ENCODE measurements at places on chromosomes 16 and 17. TPM values are rescaled to one million over a fixed set of nuclear protein-coding genes. Genes with fewer than 3 reads are reported as not detected.

CLEC18B gene
- total RNA-seq: 0.58 TPM

- DNase-seq: no peak
- H3K4me3 ChIP-seq: no peak overlapping the region
- no peak overlapping the region for H3K27ac ChIP-seq
- H3K27me3 ChIP-seq: no peaks in the 10 kb centered on the region
Observed at GRCh38 chr17:59483860-59484259, 81.5 kb upstream of the DHX40 start.

C17orf113 gene
- 3.7 TPM for total RNA-seq

GRCh38 chr16:49700251-49701064, 155.5 kb downstream of the ZNF423 start:
- H3K4me3 ChIP-seq: no peak overlapping the region
- H3K36me3 ChIP-seq: no peaks in the 10 kb centered on the region
- no peak overlapping the region for H3K27ac ChIP-seq
- H3K4me1 ChIP-seq: no peaks in the 10 kb centered on the region
- DNase-seq: no peak

DNA sequence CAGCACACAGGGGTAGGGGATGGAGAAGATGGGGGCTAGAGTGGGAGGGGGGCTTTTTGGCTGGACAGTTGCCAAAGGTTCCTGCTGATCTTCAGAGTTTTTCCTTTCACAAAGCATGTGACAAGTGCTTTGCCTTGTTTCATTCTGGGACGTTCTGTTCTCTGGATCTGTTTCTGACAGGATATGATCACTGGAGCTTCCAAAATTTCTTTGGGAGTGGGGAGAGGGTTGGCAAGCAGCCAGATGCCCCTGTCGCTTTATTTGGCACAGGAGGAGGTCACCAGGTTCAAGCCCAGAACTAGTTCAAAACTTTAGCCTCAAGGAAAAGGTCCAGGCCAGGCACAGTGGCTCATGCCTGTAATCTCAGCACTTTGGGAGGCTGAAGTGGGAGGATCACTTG, 68.5 kb upstream of the TBX2 start:
- H3K36me3 ChIP-seq: no peaks in the 10 kb centered on the region
- H3K4me1 ChIP-seq: no peaks in the 10 kb centered on the region

SLC47A2 gene
- 42.6 TPM for total RNA-seq

- DNase-seq: no peak
- no peak overlapping the region for H3K27ac ChIP-seq
- no peak overlapping the region for H3K4me3 ChIP-seq
- no peaks in the 10 kb centered on the region for H3K36me3 ChIP-seq
- peaks cover 66% of the 10 kb centered on the region for H3K27me3 ChIP-seq
Observed at GRCh38 chr17:77842528-77843147, 115.9 kb upstream of the TNRC6C start.

- H3K4me3 ChIP-seq: no peak overlapping the region
- no peak overlapping the region for H3K27ac ChIP-seq
- peak; percentile 87 for DNase-seq
- peaks cover 42% of the 10 kb centered on the region for H3K4me1 ChIP-seq
- H3K36me3 ChIP-seq: no peaks in the 10 kb centered on the region
Observed at GRCh38 chr17:79915850-79916430, 76.7 kb upstream of the CBX4 start.

GRCh38 chr16:3131755-3132377, 3.0 kb upstream of the ZNF213 start:
- no peaks in the 10 kb centered on the region for H3K27me3 ChIP-seq
- DNase-seq: peak; percentile 61
- H3K36me3 ChIP-seq: no peaks in the 10 kb centered on the region
- peaks cover 14% of the 10 kb centered on the region for H3K4me1 ChIP-seq

GRCh38 chr16:51526621-51527020, 375.6 kb upstream of the SALL1 start:
- no peak overlapping the region for H3K4me3 ChIP-seq
- peaks cover 19% of the 10 kb centered on the region for H3K27me3 ChIP-seq
- no peak for DNase-seq
- H3K27ac ChIP-seq: no peak overlapping the region
- H3K4me1 ChIP-seq: no peaks in the 10 kb centered on the region

DNA sequence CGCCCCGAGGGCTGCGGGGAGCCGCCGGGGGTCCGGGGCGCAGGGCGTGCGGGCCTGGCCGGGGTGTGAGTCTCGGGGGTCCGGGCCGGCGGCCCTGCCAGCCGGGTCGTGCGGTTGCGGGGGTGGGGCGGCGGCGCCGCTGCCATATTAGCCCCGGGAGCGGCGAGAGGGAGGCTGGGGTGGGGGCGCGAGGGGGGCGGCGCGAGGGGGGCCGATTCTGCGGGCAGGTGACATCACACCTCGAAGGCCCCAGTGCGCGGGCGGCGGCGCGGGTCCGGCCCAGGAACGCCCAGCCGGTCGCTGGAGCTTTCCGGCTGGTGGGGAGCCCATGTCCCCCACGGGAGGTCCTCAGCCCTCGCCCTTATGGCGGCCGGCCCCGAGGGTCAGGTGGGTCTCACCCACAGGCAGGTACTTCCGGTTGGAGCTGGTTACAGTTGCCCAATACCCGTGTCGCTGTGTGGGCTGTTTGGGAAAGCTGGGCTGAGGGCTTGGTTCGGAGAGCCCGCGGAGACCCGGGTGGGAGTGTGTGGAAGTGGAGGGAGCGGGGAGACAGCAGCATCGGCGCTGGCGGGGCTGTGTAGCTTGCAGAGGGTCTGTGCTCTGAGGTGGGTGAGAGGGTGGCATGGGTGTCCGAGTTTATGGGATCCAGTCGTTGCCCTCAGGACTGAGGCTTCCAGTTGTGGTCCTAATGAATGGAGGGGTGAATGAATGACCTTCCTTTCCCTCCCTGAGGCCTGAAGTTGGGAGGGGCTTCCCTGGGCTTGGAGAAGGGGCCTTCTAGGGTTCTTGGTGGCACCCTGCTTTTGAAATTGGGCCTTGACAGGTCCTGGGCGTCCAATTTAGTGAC, 804 bp downstream of the ATP6V0C start:
- no peaks in the 10 kb centered on the region for H3K36me3 ChIP-seq
- peaks cover 25% of the 10 kb centered on the region for H3K4me1 ChIP-seq
- H3K4me3 ChIP-seq: peak overlapping the region; percentile 80
- H3K27me3 ChIP-seq: no peaks in the 10 kb centered on the region
- peak overlapping the region; percentile 86 for H3K27ac ChIP-seq

TPSD1 gene
- total RNA-seq: not detected

CNGB1 gene
- total RNA-seq: 1.1 TPM

DNA sequence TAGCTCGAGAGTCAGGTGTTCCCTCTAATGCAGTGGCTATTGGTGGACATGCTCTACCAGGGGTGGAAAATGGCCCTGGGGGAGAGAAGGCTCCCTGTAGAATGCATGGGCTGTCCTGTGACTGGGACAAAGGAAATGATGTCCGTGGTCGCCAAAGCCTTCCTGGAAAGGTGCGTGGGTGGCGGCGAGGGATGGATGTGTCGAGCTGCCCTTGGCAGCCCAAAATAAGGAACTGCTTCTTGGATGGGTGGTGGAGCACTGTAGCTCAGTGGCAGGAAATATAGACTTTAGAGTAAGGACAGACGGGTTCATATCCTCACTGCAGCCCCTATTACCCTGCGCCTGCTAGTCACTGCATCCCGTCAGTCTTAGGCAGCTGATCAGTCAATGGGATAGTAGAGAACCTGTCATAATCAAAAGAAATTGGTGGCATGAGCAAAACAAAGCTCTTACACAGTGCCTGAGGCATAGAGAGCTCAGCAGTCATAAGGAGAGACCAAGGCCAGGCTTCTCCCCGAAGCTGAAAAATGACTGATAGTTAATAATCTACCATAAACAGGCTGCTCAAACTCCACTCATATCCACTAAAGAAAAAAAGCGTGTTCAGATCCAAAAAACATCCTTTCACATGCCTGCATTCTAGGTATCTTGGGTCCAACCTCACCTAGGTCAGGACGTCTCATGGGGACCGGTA, 123.5 kb upstream of the PLCG2 start:
- H3K4me1 ChIP-seq: no peaks in the 10 kb centered on the region
- DNase-seq: no peak
- no peak overlapping the region for H3K4me3 ChIP-seq
- 0 out of 2 replicates have a peak, but pooled peaks cover 4% of the 10 kb centered on the region for H3K36me3 ChIP-seq

DNA sequence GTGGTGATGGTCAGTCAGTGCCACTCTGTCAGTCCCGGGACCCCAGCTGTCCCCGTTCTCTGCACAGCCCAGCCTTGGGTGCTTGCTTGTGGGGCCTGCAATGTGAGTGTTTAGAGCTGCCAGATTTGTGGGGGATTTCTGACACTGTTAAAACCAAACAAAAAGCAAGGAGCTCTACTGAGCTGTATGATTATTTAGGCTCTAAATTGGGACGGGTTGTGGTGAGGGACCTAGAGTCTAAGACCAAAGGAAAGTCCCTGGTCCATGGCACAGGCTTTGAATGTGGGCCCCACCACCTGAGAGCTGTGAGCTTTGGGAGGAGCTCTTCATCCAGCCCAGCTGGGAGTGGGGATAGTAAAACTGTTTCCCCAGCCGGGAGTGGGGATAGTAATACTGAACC, 63.3 kb downstream of the KSR1 start:
- no peaks in the 10 kb centered on the region for H3K27me3 ChIP-seq
- no peak for DNase-seq
- H3K36me3 ChIP-seq: no peaks in the 10 kb centered on the region
- no peak overlapping the region for H3K27ac ChIP-seq
- H3K4me1 ChIP-seq: peaks cover 6% of the 10 kb centered on the region

MYH8 gene
- not detected for total RNA-seq

- no peak overlapping the region for H3K27ac ChIP-seq
- H3K4me1 ChIP-seq: no peaks in the 10 kb centered on the region
- no peak for DNase-seq
- H3K36me3 ChIP-seq: no peaks in the 10 kb centered on the region
Observed at GRCh38 chr17:38465391-38466345, 37.4 kb downstream of the ARHGAP23 start.

- DNase-seq: no peak
- H3K27me3 ChIP-seq: no peaks in the 10 kb centered on the region
Observed at GRCh38 chr17:2689411-2690164, 22.0 kb downstream of the CLUH start.

PPP4C gene
- 246 TPM for total RNA-seq

- H3K4me1 ChIP-seq: no peaks in the 10 kb centered on the region
- no peaks in the 10 kb centered on the region for H3K36me3 ChIP-seq
- no peak overlapping the region for H3K27ac ChIP-seq
Observed at GRCh38 chr17:14790521-14790920, 474.6 kb downstream of the PMP22 start.

GAST gene
- not detected for total RNA-seq

DNA sequence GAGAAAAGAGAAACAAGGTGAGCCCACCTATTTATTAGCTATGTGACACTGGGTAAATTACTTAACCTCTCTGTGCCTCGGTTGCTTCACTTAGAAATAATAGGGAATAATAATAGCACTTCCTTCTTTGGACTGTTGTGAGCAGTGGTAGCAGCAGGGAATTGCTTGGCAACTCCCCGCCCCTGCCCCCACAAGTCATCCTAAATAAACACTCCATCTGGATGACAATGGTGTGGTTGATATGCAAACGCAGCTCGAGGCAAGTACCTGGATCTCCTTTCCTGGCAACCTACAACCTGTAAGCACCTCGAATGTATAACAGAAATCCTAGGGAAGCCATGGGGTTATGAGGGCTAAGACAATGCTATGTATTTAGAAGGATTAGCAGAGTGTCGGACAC, 9.1 kb downstream of the TEKT3 start:
- H3K36me3 ChIP-seq: no peaks in the 10 kb centered on the region
- DNase-seq: no peak
- H3K27me3 ChIP-seq: peaks cover 47% of the 10 kb centered on the region
- no peaks in the 10 kb centered on the region for H3K4me1 ChIP-seq

DNA sequence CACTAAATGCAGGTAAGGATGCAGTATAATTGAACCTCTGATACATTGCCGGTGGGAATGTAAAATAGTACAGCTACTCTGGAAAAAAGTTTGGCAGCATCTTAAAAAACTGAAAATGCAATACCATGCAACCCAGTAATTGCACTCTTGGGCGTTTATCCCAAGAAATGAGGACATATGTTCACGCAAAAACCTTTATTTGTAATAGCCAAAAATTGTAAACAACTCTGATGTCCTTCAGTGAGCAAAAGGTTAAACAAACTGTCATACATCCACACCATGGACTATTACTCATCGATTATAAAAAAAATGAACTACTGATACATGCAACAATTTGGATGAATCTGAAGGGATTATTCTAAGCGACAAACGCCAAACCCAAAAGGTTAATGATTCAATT, 16.9 kb downstream of the SYNRG start:
- no peaks in the 10 kb centered on the region for H3K4me1 ChIP-seq
- H3K27me3 ChIP-seq: no peaks in the 10 kb centered on the region
- H3K36me3 ChIP-seq: peaks cover 6% of the 10 kb centered on the region
- H3K27ac ChIP-seq: no peak overlapping the region
- no peak overlapping the region for H3K4me3 ChIP-seq

TMEM95 gene
- 0.50 TPM for total RNA-seq

GRCh38 chr17:14510136-14510535, 209.3 kb downstream of the HS3ST3B1 start:
- H3K36me3 ChIP-seq: no peaks in the 10 kb centered on the region
- no peak for DNase-seq
- no peak overlapping the region for H3K27ac ChIP-seq
- H3K4me1 ChIP-seq: no peaks in the 10 kb centered on the region
- H3K27me3 ChIP-seq: no peaks in the 10 kb centered on the region

C17orf107 gene
- total RNA-seq: 3.1 TPM

ZG16 gene
- total RNA-seq: 0.26 TPM

HS3ST3A1 gene
- not detected for total RNA-seq

TBKBP1 gene
- total RNA-seq: 3.3 TPM

DNA sequence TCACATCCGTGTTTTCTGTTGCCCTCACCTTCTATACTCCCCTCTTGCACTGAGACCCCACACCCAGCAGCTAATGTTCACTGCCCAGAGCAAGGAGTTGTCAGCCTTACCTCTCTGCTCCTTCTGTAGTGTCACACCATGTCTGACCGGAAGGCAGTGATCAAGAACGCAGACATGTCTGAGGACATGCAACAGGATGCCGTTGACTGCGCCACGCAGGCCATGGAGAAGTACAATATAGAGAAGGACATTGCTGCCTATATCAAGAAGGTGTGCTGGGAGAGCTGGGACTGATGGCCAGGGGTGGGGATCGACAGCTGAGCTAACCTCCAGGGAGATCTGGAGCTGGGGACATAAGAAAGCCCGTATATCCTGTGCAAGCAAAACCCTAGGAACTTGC, 3.7 kb downstream of the DYNLL2 start:
- peaks cover 17% of the 10 kb centered on the region for H3K4me1 ChIP-seq
- H3K36me3 ChIP-seq: peaks cover 57% of the 10 kb centered on the region
- H3K27me3 ChIP-seq: no peaks in the 10 kb centered on the region
- H3K27ac ChIP-seq: no peak overlapping the region
- H3K4me3 ChIP-seq: no peak overlapping the region

SHBG gene
- 1.0 TPM for total RNA-seq

RNF222 gene
- 0.79 TPM for total RNA-seq

DNA sequence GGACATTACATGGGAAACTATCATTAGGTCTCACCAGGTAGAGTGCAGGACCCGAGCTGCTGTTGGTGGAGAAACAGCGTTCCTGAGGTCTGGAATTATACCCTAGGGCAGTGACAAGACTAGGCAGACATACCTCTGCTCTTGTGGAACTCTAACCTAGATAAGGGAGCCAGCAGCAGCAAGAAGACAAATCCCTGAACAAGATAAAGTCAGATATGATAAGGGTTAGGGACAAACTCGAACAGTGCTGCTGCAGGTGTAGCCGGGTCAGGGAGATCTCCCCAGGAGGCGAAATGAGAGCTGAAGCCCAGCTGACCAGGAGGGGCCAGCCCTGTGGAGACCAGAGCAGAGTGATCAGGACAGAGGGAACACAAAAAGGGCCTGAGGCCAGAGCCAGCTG, 34.7 kb downstream of the ARSG start:
- H3K4me1 ChIP-seq: peaks cover 47% of the 10 kb centered on the region
- H3K27ac ChIP-seq: no peak overlapping the region
- H3K4me3 ChIP-seq: no peak overlapping the region
- H3K36me3 ChIP-seq: no peaks in the 10 kb centered on the region
- DNase-seq: no peak

KIF19 gene
- not detected for total RNA-seq

- no peak overlapping the region for H3K4me3 ChIP-seq
- H3K27ac ChIP-seq: no peak overlapping the region
- peaks cover 24% of the 10 kb centered on the region for H3K4me1 ChIP-seq
Observed at GRCh38 chr17:48522031-48522653, 8.7 kb downstream of the HOXB1 start.
